ENCODE measurements at places on chromosomes 5 and 9.

GRCh38 chr9:112046181-112046580, 128.9 kb downstream of the SUSD1 start:
- DNase-seq, result no peak

GRCh38 chr5:2133080-2133479, 250.4 kb upstream of the IRX4 start:
- no peak for DNase-seq

- no peak for DNase-seq
Measured at GRCh38 chr9:107251756-107252322, 31.2 kb upstream of the RAD23B start.

DNA sequence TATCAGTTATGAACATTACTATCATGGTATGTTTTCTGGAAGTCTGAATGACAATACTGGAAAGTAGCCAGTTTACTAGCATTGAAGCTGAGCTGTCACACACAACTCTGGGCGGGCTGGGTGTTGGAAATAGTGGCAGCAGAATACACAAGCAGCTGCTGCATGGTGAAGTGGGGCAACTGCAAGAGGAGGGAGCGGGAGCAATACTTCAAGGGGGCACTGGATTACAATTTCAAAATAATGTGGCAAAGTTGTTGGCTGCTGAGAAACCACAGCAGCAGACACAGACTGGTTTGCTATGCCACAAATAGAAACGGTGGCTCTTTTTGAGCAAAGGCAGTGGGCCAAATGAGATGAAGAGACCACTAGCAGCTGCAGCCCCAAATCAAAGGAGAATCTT, 350.2 kb downstream of the KIAA0825 start:
- no peak for DNase-seq

GRCh38 chr5:132907161-132907560, 33.7 kb downstream of the LEAP2 start:
- DNase-seq, result no peak

GRCh38 chr9:119795395-119795794, 426.2 kb upstream of the BRINP1 start:
- no peak for DNase-seq

- no peak for DNase-seq
Measured at GRCh38 chr9:137762414-137763061, 115.0 kb upstream of the CACNA1B start.
